ENCODE measurements at places on chromosomes 12 and 14. TPM values are rescaled to one million over a fixed set of nuclear protein-coding genes. Genes with fewer than 3 reads are reported as not detected.

Gene TSPAN11
- total RNA-seq: 1.3 TPM

Gene SUDS3
- 66.3 TPM for total RNA-seq

Gene HECTD1
- 252 TPM for total RNA-seq

Gene KRT85
- total RNA-seq: not detected

Gene ANKLE2
- 75.4 TPM for total RNA-seq

Gene IFNG-AS1
- not detected for total RNA-seq

Gene DHH
- 1.4 TPM for total RNA-seq

Gene TEAD4
- total RNA-seq: 12.6 TPM

Gene SLC2A13
- total RNA-seq: 32.2 TPM

Gene CMTM5
- not detected for total RNA-seq

Gene FSCB
- 1.6 TPM for total RNA-seq

Gene HCAR2
- total RNA-seq: 5.7 TPM

Gene IL26
- not detected for total RNA-seq

Gene GLS2
- total RNA-seq: 0.16 TPM

Gene PRIMA1
- 0.98 TPM for total RNA-seq

Gene TMCC3
- 8.3 TPM for total RNA-seq

Gene CORO1C
- 121 TPM for total RNA-seq

Gene HOXC11
- 0.29 TPM for total RNA-seq

Gene PTPN6
- 14.7 TPM for total RNA-seq

Measured in breast epithelium (tissue), 4 donors.